ENCODE measurements at places on chromosomes 1 and 21.

- no peak for DNase-seq
Measured at GRCh38 chr1:1199141-1199960, 7.0 kb downstream of the TNFRSF18 start.

GRCh38 chr1:25054526-25055323 lies 124.6 kb upstream of the RUNX3 start:
- no peak for DNase-seq

DNA sequence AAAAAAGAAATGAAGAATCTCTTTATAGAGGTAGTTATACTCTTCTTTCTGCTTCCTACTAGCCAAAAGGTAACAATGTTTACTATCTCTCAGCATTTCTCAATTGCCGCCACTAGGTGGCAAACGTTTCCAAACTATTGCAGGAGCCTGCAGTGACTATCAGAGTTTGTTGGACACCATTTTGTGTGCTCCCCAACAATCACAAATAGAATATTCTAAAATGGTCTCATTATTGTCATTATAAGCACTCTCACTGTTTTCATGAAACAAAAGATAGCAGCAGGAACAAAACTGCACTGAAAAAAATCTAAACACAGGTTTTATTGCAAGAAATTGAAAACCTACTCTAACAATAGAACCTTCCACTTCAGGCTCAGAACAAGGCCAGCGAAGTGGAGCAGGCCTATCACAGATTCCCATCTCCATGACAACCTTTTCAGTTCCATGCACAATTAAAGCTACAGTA lies 83.9 kb upstream of the PLPPR4 start:
- peak; percentile 80 for DNase-seq

GRCh38 chr1:222377428-222378088 lies 170.3 kb downstream of the HHIPL2 start:
- DNase-seq = peak; percentile 13

DNA sequence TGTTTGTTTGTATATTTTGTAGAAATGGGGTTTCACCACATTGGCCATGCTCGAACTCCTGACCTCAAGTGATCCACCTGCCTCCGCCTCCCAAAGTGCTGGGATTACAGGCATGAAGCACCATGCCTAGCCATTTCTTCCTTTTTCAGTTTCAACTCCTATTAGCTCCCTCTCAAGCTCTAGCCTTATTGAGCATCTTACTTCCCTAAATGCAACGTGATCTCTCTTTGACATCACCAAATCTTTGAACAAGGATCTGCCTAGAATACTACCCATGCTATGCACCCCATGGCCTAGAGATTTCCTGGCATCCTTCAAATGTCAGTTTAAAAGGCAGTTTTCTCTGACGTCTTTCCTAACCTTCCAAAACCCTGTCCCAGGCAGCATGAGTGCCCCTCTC lies 91.1 kb upstream of the NR5A2 start:
- no peak for DNase-seq

GRCh38 chr1:67752306-67752705 lies 67.3 kb downstream of the GADD45A start:
- no peak for DNase-seq
